Activated CD4-positive, alpha-beta T cell treated with anti-CD3 and anti-CD28 coated beads, Interleukin-10, Interleukin-2, amounts not matched to agents 100 ng/mL and 50 ng/mL, durations not matched to agents 16 hours and 8 hours (primary cell): ENCODE measurements at places on chromosomes 2 and 18.

- DNase-seq, result no peak
These were observed 101.9 kb upstream of the TFPI start for GRCh38 chr2:187656123-187656522.

DNA sequence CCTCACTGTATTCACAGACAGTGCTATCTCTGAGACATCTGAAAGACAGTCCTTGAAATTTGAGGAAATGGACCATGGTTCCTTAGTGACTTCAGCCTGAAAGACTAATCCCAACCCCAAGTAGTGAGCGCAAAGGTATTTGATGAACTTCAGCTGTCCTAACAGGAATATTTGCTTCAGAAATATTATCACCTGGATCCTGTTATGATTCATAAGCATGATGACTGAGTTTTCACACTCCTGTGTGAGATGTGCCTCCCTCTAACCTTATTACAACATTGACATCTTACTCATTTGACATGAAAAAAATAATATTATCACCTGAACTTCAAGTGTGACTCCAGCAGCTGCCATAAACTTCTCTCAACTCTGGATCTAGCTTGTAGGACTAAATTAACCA is 11.6 kb upstream of the MRPL19 start:
- no peak for DNase-seq

GRCh38 chr2:57906152-57906732 is 140.4 kb upstream of the VRK2 start:
- peak; percentile 31 for DNase-seq

- DNase-seq, result no peak
These were observed 78.3 kb upstream of the POMC start for GRCh38 chr2:25246558-25247290.

- DNase-seq, result peak; percentile 65
These were observed 37.5 kb upstream of the SLC38A11 start for GRCh38 chr2:164992818-164993217.
